ENCODE measurements at places on chromosomes 5 and 9.

DNA sequence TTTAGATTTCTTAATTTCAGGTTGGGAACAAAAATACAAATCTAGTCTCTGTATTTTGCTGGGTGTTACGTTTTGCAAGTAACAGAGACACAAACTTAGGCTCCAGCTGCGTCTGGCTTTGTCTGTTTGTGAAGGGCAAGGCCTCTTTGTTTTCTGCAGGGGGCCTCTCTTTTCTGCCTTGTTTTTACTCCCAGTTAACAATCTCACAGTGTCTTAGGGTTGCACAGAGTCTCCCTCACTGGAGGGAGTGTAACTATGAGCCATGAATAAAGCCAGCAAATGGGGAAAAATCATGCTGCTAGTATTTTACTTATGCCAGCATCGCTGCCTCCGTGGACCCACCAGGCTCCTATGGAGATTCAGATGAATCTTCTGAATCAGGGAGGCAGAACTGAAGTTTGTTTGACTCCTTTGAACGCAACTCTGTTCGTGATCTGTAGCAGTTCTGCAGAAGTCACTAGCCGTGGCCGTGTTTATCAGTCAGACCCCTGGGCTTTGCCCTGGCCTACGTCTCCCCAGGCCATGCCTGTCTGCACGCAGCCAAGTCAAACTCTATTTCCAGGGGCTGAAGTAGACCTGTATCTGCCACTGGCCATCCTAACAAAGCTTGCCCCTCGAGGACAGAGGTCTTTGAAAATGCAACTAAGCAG is 77.2 kb downstream of the ATP10B start:
- DNase-seq: no peak

- no peak for DNase-seq
Measured at GRCh38 chr9:5122116-5122515, 63.3 kb downstream of the INSL6 start.

GRCh38 chr9:34579104-34579807 is 10.3 kb downstream of the CNTFR start:
- DNase-seq: no peak

- no peak for DNase-seq
Measured at GRCh38 chr5:145350513-145350912, 484.6 kb downstream of the PRELID2 start.

DNA sequence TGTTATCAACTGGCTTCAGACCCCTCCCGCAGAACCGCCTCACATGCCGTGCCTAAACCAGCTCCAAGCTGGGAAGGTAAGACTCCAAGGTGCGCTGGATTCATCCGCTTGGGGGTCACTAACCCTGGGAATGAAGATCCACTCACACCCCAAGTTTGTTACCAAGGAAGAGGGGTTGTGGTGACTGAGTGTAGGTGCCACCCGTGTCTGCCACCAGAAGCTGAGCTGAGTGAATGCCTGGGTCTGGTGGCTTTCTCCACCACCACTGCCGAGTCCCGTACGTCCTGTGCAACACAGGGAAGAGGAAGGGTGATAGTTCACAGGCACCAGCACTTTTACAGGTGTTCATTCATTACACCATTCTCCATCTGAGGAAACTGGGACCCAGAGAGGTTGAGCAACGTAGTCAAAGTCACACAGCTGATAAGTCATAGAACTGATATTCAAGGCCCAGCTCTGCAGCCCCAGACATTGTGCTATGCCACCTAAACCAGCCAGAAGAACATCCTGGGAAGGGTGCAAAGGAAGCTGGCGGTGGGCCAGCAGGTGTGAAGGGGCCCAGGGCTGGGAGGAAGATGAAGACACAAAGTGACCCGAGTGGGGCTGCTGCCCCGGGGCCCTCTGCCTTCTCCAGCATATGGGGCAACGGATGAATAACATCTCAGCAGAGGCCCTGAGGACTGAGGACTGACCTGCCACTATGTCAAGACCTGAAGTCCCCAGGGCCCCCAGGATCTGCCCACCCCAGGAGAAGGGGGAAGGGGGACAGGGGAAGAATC is 70.9 kb upstream of the PPP1R26 start:
- DNase-seq: no peak

Data from stimulated activated CD8-positive, alpha-beta memory T cell treated with anti-CD3 and anti-CD28 coated beads, Interleukin-7, amount 100 ng/mL, for 1 hour (primary cell).